BJ (cell line): ENCODE measurements at places on chromosomes 7 and 10.
A peak's percentile ranks its signal among the peaks of the same experiment; 100 is the strongest.

DNA sequence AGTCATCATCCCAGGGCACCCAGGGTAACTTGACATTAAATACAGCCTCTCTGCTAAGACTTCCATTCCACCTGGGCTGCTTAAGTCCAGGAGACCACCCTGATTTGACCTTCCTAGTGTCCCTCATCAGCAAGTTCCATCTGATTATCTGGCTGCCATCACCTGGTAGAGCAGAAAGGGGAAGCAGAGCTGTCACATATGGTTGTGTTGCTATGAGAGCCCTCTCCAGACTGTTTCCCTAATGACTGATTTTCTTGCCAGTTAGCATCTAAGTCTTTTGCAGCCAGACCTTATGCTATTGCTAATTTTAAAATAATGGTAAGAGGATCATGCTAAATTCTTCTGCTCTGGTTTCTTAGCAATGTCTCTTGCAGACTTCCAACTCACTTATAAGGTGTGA lies 38.7 kb downstream of the KCNH2 start:
- DNase-seq = no peak

- DNase-seq = no peak
These were observed 102.2 kb downstream of the ZNF92 start for GRCh38 chr7:65475734-65476319.

GRCh38 chr10:89352802-89353201 lies 25.0 kb downstream of the IFIT3 start:
- no peak for DNase-seq

DNA sequence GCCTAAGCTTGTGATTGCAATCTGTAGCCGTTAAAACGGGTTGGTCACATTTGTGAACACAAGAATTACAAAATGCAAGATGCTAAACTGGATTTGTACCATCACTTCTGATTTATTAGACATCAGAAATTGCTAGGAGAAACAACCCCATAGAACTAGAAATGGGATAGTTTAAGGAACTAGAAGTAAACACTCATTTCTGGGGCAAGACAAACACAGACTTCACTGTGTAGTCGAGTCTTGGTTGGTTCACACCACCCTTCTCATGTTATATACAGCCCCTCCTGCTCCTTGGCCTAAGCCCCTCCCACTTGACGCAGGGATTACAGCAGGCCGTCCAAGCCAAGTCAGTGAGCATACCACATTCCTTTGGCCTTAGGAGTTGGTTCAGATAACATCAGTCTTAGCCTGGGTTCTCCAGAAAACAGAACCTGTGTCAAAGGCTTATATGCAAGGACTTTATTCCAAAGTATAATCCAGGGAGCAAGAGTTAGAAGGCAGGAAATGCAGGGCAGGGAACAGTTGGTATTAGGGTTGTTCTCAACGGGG lies 2.0 kb upstream of the NRAP start:
- peak; percentile 67 for DNase-seq

- DNase-seq = no peak
These were observed 39.6 kb upstream of the CABCOCO1 start for GRCh38 chr10:61623161-61623560.

DNA sequence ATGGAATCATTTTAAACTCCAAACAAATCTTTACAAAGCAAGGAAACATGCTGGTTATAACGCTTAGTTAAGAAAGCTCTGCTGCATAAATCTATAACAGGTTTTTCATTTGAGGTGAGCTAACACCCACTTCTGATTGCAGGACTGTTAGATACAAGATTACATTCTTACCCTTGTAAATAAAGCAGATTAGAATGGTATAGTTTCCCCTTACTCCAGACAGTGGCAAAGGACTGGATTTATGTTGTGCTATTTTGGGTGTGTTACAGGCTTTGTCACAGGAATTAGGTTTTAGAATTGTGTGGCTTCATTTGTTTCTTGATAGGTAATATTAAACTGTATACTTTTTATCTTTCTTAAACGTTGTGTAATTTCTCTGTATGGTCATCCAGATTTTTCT lies 487.6 kb downstream of the ZWINT start:
- DNase-seq = no peak

- DNase-seq = no peak
These were observed 650.5 kb downstream of the SORCS3 start for GRCh38 chr10:105291571-105291970.

- no peak for DNase-seq
These were observed 133.1 kb upstream of the CHST15 start for GRCh38 chr10:124226271-124227054.

- DNase-seq = no peak
These were observed 20.3 kb upstream of the ADGRA1 start for GRCh38 chr10:133067149-133068105.

DNA sequence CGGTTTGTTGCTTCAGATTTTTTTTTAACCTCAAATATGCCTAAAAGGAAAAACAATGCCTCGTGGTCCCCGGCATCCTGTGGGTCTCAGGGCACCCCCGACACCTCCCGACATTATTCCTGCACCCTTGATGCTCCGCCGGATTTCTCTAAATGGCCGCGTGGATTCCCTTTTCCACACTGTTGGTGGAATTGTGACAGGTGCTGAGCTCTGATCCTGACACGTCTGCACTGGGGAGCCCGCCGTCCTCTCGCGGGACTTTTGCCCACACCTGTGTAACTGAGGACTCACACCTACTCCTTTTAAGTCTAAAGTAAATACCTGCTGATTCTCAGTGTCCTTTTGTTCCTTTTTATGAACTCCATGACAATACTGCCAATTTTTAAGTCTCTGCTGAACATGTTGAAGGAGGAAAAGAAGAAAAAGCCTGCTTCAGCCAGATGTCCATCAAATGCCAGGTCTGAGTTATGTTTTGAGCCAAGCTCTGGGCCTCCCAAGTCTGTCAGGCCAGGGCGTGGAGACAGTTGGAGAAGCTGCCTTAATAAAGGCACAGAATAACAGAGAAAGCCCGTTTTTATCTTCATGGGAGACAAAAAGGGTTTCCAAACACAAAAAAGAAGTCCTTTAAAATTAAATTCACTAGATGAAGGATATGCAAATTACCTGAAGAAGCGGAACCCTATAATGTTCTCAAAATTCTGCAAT lies 568.2 kb downstream of the DNAJB6 start:
- no peak for DNase-seq

DNA sequence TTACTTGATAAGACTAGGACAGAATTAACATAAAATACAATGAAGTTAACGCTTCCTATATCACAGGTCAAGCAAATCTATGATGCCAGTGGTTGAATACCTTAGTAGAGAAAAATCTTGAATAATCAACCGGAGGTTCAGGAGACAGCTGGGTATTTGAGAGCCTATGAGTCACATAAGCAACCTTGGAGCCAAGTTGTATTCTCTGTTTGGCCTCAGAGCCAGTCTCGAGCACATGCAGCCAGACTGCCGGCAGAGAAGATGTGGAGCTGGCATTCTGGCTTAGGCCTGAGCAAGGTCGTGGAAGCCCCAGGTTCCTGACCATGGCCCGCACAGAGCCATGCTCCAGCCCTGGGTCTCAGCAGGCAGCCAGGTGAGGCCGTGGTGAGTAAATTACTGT lies 90.3 kb downstream of the FAM204A start:
- DNase-seq = no peak

GRCh38 chr7:79781716-79782115 lies 328.2 kb upstream of the MAGI2 start:
- DNase-seq = no peak

- DNase-seq = no peak
These were observed 139.1 kb upstream of the LRRTM3 start for GRCh38 chr10:66786709-66787108.
